ENCODE measurements at places on chromosomes 13 and 19.

DNA sequence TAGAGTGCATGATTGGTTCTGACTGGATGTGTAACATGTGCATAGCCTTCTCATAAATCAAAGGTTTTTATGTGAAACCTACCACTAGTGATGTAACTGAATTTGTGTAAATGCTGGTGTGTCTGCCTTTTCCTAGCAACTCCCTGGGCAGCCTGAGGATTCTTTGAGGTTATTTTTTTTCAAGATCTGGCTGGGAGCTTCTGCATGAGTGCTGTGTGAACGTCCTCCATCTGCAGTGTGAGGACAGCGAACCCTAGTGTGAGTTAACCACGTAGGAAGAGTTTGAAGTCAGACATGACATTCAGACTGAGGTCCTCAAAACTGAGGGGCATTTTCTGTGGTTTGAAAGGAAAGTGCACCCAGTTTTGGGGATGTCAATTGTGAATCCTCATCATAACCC lies 39.9 kb downstream of the DPRX start:
- no peak for DNase-seq

DNA sequence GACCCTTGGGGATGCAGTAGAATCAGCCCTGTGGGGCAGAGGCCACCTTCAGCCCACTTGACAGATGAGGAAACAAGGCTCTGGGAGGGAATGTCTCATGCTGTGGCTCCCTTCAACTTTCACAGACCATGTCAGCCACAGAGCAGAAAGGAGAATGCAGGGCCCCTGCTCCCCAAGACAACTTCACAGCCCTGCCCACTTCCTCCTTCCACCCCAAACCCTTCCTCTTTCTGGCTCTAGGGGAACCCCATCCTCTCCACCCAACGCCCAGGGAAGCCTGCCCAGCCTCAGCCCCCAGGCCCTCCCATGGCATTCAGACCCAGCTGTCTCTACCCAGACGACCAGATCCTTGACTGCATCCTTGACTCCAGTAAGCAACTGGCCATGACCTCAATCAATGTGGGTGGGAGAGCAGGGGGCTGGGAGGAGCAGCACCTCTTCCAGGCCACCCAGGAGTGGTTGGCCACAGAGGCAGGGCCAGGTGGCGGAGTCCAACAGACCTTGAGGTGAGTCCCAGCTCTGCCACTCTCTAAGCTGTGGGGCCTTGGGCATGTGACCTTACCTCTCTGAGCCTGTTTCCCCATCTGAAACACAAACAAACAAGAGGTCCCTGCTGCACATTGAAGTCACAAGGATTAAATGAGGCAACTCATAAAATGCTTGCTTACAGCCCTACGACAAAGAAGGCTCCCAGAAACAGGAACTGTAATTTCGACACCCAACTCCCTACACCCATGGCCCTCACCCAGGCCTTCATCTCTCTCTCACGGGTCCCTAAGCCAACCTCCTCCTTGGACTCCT lies 15.8 kb downstream of the DEDD2 start:
- DNase-seq: no peak

DNA sequence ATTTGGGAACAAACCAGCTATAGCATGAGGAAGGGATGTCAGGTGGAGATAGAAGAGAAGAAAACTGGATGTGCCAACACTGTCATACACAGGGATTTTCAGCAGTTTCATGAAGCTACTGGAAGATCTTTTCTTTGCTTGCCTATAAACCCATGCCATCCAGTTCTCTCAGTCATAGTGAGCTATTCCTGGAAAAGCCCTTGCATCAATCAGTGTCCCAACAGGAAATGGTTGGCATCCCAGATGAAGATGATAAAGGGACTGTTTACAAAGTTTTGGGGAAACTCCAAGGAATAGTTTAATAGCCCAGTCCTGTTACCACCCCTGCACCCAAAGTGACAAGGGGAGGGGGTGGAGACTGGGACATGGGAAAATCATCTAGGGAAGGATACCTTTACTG lies 58.5 kb upstream of the ARGLU1 start:
- DNase-seq: no peak

- no peak for DNase-seq
Observed at GRCh38 chr19:49340069-49340864, 5.1 kb downstream of the CD37 start.

GRCh38 chr19:6039566-6040225 lies 61.8 kb upstream of the RANBP3 start:
- DNase-seq: no peak

DNA sequence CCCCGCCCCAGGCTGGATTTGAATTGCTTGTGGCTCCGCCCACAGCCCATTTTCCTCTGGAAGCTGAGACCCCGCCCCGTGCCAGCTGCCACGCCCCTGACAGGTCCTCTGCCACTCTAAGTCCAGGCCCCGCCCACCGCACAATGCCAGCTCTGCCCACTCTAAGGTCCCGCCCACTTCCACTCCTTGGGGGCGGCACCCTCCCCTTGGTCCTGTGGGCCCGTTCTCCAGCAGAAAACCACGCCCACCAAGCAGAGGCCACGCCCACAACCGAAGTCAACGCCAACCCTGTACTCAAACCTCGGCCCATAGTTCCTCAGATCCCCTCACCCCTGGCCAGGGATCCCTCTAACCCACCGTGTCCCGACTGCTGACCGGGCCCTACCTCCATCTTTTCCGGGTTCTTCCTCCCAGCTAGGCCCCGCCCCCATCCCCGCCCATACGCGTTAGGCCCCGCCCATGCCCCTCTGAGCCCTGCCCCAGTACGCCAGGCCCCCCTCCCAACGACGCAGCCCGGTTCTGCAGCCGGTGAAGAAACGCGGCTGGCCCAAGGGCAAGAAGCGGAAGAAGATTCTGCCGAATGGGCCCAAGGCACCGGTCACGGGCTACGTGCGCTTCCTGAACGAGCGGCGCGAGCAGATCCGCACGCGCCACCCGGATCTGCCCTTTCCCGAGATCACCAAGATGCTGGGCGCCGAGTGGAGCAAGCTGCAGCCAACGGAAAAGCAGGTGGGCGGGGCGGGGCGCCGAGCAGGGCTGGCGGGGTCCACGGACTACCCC lies 1.3 kb downstream of the HMG20B start:
- peak; percentile 55 for DNase-seq

GRCh38 chr13:70723732-70724131 lies 615.5 kb upstream of the KLHL1 start:
- no peak for DNase-seq
